ENCODE measurements at places on chromosomes 4 and X.
A peak's percentile ranks its signal among the peaks of the same experiment; 100 is the strongest.

DNA sequence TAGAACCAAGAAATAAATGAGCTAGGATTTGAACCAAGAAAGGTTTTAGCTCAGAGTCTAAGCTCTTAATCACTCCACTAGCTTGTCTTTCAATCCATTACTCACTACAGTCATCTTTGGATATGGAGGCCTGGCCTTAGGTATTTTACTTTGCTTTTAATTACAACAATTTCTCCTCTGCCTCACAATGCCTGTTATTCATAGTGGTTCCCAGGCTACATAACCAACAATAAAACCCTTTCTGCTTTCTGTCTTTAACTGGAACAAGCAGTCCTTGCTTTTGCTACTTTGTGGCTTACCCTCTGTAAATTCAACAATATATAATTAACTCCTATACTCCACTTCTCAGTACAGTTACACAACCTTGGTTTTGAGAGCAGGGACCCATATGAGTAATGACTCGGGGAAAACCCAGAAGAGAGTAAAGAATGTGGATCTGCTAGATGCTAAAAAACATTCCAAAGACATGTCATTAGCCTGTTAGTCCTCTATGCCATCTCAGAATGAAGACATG, 94.7 kb upstream of the NAP1L5 start:
- DNase-seq: peak; percentile 29

DNA sequence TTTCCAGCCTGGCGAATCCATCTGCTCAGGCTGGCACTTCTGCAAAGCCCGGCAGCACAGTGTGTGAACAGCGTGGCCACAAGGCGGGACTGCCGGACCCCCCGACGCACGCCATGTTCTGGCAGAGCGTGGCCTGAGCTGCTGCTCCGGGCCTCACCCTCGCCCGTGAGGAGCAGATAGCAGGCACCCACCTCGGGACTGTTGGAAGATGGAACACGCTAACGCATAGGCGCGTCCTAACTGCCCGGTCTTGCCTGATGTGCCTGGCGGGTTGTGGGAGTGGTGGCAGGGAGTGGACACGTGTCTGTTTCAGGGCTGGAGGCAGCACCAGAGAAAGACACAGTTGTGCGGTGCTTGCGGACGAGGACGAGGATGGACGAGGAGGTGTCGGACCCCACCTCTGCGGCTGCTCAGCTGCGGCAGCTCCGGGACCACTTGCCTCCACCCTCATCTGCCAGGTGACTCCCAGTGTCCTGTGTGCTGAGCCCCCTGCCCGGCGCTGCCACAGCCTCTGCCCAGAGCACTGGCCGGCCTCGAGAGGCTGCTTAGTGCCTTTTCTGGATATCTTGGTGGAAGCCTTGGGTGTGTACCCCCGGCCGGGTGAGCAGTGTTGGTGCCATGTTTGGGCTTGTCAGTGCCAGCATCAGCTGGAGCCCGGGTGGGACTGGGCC, 28.2 kb downstream of the UVSSA start:
- DNase-seq: no peak

DNA sequence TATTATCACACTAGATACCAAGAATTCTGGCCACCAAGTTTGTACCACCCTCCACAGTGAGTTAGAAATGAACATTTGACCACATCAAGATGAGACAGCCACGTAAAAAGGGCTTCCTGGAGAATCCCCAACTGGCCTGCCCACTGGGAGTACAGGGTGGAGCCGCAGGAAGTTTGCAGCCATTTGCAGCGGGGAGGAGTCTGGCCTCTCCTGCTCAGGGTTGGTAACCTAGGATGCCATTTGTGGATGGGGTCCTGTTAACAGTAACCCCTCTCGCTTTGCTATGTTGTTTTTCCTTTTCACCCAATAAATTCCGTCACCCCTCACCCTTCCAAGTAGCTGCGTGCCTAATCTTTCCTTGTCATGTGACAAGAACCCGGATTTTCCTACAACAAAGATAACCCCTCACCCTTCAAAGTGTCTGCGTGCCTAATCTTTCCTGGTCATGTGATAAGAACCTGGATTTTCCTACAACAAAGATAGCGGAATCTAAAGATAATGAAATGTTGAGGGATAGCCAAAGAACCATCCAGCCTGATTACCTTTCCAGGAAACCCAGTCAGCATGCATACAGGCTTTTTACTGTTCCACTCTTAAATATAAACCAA, 245.4 kb downstream of the NAF1 start:
- no peak for DNase-seq

DNA sequence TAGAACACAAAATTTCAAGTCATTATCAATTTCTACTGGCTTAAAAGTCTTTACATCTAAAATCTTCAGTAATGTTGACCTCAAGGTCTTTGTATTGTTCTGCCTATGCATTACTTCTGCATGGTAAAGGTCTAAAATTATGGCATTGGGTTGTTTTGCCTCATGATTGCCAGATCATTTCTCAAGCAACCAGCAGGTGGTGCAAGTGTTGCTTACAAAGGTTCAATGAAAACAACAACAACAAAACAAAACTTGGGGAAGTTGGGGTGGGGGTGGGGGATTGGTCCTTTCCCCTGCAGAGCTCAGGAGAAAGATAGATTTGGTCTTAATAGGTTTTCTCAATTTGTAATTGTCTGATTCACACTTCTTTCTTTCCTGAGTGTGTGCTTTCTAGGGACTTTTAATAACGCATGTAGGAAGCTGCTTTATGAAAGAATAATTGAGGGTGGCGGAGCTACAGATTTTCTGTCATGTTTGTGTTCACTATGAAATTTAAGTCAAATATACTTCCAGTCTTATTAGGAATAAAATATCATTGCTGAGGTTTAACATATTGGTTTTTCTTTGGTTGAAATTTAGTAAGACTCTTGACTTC, 145.1 kb downstream of the COL4A5 start:
- peak; percentile 6 for DNase-seq

DNA sequence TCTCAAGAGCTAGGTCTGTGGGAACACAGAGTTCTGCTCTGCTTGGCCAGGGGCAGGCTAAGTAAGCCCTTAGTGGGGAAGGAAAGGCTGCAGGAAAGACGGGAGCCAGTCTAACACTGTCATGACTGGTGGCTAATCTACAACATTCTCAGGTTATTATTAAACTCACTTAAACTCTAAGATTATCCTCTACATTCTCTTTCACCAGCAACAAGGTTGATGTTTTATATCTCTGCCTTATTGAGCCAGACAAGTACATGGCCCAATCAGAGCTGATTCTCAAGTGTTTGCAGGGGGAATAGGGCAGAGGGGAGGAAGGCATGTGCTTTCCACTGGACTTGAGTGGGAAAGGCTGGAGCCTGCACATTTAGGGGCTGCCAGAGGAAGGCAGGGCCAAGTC, 50.9 kb upstream of the FAM241A start:
- DNase-seq: no peak

GRCh38 chr4:114398410-114398809, 200.2 kb upstream of the UGT8 start:
- DNase-seq: no peak

- no peak for DNase-seq
Measured at GRCh38 chr4:83212041-83212851, 72.4 kb downstream of the COQ2 start.

- DNase-seq: no peak
Measured at GRCh38 chr4:21947791-21948346, 703 bp downstream of the KCNIP4 start.

DNA sequence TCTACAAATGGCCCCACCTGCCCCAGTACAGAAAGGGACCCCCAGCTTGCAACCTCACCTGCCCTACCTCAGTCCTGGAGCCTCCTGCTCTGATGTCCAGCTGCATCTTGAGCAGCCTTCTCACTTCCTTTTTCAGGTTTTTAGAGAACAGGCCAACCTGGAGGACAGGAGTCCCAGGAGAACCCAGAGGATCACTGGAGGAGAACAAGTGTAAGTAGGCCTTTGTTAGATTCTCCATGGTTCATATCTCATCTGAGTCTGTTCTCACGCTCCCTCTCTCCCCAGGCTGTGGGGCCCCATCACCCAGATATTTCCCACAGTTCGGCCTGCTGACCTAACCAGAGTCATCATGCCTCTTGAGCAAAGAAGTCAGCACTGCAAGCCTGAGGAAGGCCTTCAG, 3.6 kb downstream of the MAGEA11 start:
- DNase-seq: no peak

DNA sequence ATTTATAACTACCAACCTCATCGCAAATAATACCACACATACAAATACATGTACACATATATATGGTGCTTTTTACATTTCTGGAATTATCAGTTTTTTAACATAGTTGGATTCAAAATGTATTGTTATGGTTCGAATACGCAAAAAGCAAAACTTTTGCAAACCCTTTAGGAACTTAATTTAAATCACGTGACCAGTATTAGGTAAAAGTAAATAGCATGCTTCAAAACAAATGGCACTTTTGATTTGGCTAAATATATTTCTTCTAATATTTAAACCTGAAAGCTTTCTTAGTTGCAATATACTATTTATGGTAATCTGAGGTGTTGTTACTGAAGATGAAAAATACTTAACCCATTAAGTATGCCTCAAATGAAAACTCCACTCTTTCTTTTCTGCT, 341.4 kb downstream of the C4orf33 start:
- no peak for DNase-seq

GRCh38 chrX:87846956-87847355, 329.4 kb downstream of the KLHL4 start:
- DNase-seq: no peak

DNA sequence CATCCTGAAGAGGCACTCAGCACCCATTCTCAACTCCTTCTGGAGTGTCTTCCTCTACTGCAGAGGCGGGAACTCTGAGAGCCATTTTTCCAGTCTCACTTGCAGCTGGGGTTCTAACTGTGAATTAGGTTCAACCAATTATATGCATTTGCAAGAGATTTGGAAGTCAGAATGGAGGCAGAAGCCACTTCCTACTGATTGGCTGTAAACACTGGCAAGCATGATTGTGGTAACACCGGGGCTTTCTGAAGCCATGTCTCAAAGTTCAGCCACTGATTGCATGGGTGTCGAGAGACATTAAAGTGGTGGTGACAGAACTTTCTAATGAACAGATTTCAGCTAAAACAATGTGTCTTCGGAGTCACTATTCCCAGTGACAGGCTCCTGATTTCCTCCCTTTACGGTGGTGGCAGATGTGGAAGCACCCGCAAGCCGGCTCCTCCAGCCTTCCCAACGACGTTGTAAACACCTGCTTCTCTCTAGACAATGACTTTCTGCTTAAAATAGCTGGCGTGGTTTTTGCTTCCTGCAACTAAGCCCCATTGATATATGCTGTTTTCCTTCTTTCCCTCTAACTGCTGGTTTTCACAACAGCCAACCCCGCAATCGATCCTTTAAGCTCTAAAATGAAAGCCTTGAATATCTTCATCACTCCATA, 92.0 kb downstream of the IRF2 start:
- no peak for DNase-seq

GRCh38 chr4:95124906-95125504, 367.2 kb downstream of the BMPR1B start:
- DNase-seq: peak; percentile 23

DNA sequence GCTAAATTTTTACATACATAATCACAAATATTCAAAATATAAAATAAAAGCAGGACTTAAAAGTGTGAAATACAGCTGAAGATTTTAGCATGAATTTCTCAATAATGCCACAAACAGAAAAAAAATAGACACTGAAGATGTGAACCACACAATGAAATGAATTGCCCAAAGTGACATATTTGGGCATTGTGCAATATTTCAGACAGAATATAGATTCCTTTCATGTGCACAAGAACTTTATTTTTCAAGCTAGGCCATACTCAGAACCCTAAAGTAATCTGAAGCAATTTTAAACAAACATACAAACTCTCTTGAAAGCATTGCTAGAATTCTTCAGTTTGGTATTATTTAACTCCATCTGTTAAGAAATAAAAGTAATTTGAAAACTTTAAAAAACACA, 764.1 kb downstream of the STIM2 start:
- no peak for DNase-seq

- DNase-seq: no peak
Measured at GRCh38 chr4:130722361-130722760, 1626.4 kb downstream of the C4orf33 start.

Data from inflammatory macrophage (primary cell).